IPS-NIHi11 (cell line): ENCODE measurements at places on chromosomes 5 and 9.

DNA sequence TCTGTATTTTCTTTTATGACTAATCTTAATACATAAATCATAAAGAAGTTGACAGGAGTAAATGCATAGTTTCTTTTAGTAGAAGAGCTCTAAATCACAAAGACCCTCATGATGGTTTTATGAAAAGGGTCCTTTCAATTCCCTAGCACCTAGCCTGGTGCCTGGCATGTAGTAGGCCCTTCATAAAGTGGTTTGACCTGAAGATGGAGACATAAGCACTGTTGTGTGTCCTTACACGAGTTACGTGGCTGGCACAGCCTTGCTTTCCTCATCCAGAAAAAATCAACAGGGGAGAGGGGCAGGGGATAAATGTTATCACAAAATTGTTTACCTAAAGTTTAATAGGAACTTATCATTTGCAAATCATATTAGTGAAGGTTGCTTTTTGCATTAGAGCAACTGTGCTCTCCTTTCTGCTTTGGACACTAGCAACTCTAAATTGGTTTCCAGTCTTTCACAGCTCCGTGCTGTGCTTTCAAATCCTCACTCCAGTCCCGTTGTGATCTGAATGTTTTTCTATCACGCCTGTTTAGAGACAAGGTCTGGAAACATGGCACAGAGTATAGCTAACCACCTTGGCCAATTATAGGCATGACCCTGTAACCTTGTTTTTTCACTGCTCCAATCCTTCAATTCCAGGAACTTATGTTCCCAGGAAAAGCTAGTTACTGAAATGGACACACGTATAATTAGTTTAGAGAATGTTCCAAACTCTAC is 55.7 kb downstream of the ARL15 start:
- DNase-seq: no peak

- DNase-seq: no peak
These were observed 19.3 kb upstream of the APC start for GRCh38 chr5:112718344-112718743.

DNA sequence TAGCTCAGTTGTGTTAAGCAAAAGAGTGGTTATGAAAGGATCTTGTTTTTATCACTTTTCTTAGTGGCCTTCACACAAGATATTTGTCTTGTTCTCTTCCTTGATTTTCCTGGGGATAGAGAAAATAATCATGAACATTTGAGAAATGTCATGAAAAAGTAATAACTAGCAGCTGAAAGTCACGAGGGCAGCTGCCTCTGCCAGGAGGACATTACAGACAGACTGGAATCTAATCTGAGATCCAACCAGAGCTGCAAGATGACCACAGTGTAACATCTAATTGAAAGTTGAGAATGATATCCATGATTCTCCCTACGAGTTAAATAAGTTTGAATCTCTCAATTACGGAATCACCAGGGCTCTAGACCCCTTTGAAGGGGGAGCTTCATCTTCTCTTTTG is 274.9 kb downstream of the ARHGAP26 start:
- no peak for DNase-seq

DNA sequence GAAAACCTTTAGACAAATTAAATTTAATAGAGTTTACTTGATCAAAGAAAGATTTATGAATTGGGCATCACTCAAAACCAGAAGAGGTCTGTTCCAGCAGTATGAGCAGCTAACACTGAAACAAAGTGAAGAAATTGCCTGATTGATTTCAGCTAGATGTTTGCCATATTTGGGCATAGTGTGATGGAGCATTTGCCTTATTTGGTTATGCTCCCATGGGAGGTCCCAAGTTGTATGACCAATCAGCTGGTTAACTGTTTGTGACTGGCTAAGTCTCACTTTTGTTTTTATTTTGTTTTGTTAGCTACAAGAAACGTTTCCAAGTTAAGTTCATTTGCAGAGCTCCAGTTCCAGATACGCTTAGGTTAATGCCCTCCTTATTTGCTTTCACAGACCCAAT is 53.3 kb upstream of the LMNB1 start:
- DNase-seq: no peak

DNA sequence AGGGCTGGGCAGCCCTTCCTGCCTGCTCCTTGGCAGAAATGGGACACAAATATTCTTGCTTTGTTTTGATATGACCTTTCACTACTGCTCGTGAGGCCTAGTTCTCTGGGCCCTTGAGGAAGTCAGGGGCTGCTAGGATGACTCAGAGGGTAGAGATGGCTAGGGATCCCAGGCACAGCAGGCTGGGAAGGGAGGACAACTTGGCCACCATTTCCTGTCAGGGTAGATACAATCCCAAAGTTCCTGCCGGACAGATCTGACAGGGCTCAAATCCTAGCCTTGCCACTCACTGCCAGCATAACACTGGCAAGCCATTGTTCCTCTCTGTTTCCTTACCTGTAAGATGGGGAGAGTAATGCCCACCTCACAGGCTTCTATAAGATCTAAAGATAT is 31.7 kb upstream of the MEIKIN start:
- DNase-seq: no peak

DNA sequence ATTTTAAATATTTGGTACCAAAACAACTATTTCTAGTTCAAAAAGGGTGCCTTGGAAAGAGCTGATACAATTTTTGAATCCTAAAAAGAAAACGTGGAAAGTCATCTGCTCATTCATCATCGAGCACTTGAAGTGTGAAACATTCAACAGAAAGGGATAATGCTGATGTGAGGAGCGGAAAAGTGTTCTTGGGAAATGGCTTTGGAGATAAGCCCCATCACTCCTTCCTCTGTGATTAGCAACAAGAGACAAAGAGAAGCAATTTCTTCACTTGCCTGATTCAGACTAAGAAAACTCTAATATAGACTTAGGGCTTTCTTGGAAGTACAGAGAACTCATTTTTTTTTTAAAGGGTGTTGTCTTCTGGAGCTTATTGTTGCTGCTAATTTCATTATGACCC is 74.9 kb downstream of the C9orf152 start:
- no peak for DNase-seq

DNA sequence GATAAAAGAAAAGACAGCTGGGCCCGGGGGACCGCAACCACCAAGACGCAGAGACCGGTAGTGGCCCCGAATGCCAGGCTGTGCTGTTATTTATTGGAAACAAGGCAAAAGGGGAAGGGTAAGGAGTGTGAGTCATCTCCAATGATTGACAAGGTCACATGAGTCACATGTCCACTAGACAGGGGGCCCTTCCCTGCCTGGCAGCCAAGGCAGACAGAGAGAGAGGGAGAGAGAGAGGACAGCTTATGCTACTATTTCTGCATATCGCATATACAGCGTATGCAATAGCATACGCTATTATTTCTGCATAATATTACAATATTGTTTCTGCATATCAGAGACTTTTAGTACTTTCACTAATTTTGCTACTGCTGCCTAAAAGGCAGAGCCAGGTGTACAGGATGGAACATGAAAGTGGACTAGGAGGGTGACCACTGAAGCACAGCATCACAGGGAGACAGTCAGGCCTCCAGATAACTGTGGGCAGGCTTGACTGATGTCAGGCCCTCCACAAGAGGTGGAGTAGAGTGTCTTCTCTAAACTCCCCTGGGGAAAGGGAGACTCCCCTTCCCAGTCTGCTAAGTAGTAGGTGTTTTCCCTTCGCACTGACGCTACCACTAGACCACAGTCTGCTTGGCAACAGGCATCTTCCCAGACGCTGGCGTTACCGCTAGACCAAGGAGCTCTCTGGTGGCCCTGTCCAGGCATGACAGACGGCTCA is 50.3 kb downstream of the RFX3 start:
- DNase-seq: no peak

DNA sequence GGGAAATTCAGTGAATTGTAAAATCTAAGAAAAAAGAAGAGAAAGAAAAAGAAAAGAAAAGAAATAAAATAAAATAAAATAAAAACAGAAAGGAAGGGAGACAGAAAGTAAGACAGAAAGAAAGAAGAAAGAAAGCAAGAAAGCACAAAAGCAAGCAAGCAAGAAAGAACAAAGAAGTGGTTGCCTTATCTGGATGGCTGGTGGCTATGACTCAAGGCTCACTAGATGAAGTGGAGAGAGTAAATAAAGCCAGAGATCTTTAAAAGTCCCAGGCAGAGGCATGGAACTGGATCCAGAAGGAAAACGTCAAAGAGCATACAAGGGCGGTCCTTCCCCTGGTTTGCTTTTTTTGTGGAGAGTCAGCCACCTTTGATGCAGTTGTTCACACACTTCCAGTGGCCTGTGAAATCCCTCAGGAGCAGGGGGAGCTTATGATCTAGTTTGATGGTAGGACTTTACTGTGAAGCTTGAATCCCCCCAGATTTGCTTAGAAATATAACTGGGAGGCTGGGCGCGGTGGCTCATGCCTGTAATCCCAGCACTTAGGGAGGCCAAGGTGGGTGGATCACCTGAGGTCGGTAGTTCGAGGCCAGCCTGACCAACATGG is 176.7 kb upstream of the HMHB1 start:
- no peak for DNase-seq

GRCh38 chr5:5881294-5881693 is 458.8 kb downstream of the ICE1 start:
- peak; percentile 66 for DNase-seq

- no peak for DNase-seq
These were observed 615 bp downstream of the RACK1 start for GRCh38 chr5:181243018-181243563.

- DNase-seq: no peak
These were observed 37.8 kb upstream of the C5orf63 start for GRCh38 chr5:127111112-127111511.

DNA sequence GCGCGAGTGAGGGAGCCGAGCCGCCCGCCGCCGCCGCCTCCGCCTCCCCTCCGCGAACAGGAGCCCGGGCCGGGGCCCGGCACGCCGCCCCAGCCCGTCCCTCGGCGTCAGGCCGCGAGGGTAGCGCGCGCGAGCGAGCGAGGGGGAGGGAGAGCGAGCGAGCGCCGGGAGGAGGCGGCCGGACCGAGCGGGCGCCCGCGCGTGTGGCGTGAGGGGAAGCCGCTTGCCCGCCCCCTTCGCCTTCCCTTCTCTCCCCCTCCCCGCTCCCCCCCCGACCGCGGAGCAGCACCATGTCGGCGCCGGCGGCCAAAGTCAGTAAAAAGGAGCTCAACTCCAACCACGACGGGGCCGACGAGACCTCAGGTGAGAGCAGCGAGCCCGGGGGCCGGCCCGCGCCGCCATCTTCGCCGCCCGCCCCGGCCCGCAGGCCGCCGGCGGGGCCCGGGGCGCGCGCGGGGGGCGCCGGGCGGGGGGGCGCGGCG is 312 bp downstream of the SET start:
- peak; percentile 48 for DNase-seq

- no peak for DNase-seq
These were observed 1048.1 kb upstream of the ACO1 start for GRCh38 chr9:31336386-31336785.

GRCh38 chr9:86176468-86176867 is 77.1 kb upstream of the GOLM1 start:
- no peak for DNase-seq

- DNase-seq: no peak
These were observed 16.9 kb downstream of the MED27 start for GRCh38 chr9:132062806-132063205.

GRCh38 chr9:124660341-124660801 is 110.7 kb downstream of the NR6A1 start:
- DNase-seq: peak; percentile 32

DNA sequence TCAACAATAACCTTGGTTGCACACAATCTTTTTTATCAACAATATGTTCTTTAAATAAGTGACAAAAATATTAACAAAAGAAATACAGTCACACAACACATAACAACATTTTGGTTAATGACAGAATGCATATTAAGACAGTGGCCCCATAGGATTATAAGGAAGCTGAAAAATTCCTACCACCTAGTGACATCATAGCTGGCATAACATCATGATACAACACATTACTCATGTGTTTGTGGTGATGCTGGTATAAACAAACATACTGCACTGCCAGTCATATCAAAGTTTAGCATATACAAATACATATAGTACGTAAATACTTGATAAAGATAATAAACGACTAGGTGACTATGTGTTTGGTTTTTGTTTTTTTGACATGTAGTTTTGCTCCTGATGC is 344.8 kb upstream of the POU5F2 start:
- DNase-seq: no peak

DNA sequence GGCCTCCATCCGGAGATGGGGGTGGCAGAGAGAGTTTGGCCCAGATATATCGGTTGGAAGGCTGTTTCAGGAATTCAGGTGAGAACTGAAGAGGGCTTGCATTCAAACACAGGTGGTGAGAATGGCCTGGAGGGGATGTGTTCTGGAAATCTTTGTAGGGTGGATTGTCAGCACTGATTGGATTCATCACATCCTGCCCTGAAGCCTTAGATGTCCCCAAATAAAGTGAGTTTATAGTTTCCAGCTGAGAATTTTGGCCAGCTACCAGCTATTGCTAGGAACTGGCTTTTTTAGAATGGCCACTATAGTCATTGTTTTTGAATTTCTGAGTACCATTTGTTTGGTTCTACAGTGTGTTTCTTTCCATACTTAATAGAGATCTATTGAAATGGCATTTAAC is 46.1 kb upstream of the ANKH start:
- DNase-seq: no peak

DNA sequence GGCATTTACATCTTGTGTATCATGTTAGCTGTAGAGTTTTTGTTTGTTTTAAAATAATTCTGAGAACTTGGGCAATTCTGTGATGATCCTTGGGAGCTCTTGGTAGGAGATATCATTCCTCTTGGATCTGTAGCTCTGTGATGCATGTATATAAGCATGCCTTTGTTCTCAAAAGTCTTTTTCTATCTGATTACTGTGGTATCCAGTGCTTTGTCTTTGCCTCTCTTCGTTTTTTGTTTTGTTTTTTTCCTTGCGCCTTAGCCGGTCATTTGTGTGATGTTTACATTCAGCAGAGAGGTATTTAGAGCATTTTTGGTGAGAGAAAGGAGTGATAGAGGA is 110.0 kb downstream of the PAM start:
- no peak for DNase-seq

DNA sequence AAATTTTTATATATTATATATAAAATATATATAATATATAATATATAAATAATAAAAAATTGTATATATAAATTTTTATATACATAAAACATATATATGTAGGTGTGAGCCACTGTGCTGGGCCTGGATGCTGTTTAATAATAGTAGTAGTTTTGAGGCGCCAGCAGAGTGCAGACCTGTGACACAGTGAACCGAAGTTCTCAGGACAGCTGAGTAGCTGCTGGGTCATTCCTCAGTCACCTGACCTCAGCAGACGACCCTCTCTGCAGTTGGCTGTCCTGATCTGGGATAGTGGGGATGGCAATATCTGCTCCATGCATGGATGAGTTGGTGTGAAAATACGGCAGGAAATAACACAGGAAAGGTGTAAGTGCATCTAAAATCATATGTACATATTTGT is 3.3 kb upstream of the SNX18 start:
- DNase-seq: no peak

GRCh38 chr5:107067395-107067794 is 603.3 kb downstream of the EFNA5 start:
- DNase-seq: no peak

GRCh38 chr9:79946712-79947111 is 374.9 kb downstream of the TLE4 start:
- no peak for DNase-seq

- no peak for DNase-seq
These were observed 65.4 kb downstream of the DRD1 start for GRCh38 chr5:175378444-175379028.
